Ascending aorta (tissue), 2 donors: ENCODE measurements at places on chromosomes 7 and 10.

DNA sequence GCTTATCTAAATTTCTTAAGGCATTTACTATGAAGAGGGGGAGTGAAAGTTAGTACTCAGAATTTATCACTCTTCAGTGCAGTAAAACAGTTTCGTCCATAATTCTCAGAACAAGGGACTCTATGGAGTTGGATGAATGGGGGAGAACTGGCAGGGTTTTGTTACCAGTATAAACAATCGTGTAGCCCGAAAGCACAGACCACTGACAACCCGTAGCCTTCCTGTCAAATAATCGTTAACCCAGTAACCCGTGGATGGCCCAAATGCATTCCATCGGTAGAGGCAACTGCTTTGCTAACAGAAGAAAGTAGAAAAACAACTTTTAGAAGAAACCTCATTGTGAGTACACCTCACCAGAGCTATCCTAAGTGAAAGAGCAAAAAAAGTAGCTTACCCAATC is 583.9 kb downstream of the NXPH1 start:
- DNase-seq = no peak

GRCh38 chr7:95976369-95977060 is 204.2 kb downstream of the DYNC1I1 start:
- DNase-seq = no peak

DNA sequence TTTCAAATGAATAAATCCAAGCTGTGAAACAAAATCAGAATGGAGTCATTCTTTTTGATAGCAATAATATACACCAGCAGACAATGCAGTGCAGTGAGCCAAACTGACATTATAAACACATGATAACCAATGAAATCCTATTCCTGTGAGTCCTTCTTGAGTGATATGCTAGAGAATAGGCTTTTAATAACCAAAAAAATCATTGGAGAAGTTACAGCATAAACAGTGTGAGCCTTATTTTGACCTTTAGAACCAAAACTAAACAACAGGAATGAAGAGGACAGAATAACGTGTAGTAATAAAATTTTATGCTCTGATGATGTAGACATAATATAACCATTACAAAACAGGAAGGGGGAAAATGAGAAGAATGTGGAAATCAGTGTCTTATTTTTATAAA is 8.7 kb downstream of the HUS1 start:
- DNase-seq = no peak

DNA sequence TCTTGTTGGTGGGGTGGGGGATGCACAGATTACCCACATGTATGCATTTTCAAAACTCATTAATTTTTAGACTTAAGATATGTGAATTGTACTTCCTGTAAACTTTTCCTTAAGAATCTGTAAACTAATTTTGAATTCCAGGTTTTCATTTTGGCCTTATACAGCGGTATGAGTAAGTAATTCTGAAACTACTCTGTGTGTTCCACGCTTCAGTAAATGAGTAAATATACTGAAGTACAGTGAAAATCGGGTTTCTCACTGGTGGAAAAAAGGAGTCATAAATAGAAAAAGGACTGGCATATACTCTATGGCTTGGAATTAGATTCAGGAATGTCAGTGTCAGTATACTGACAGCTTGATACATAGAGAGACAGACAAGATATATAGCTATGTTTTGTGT is 72.8 kb downstream of the CTTNBP2 start:
- DNase-seq = no peak

DNA sequence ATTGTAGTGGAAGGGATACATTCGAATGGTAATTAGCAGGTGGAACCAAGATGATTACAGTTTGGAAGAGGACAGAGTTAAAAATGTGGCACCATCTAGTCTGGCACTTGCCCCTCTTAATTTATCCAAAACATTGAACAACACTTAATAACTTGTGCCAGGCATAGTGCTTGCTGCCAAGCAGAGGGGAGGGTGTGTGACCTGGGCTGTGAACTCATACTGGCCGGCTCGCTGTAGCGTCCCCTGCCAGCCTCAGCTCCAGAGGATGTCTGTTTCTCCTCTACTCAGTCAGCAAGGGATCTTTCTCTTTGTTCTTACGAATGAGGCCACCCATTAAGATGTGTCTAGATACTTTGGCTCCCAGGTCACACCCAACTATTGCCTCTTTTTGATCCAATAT is 179.4 kb upstream of the INHBA start:
- no peak for DNase-seq

- DNase-seq = no peak
Measured at GRCh38 chr7:93636276-93636675, 61.8 kb upstream of the CALCR start.

DNA sequence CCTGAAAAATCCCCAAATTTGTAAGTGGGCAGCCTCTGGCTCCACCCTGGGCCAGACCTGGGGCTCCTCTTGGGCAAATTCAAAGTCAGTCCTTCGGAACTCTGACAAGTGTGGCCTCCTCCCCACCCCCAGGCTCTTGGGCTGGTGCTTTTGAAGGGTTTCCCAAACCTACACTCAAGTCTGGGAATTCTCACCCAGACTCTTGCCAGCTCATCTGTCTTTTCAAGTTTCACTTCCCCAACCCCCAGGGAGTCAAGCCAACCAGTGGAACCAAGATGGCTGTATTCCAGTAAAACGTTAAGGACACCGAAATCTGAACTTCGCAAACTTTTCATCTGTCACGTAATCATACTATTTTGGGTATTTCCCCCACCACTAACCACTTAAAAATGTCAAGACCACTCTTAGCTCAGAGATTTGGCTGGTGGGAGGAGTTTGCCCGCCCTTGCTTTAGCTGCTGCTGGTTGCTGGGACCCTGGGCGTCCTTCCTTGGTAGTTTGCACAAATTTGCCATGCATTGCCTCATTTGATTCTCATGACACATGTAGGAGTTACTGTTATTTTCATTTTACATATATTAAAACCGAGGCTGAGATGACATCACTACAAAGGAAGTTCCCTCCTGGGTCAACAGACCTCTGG is 1.7 kb upstream of the MYO1G start:
- DNase-seq = no peak

DNA sequence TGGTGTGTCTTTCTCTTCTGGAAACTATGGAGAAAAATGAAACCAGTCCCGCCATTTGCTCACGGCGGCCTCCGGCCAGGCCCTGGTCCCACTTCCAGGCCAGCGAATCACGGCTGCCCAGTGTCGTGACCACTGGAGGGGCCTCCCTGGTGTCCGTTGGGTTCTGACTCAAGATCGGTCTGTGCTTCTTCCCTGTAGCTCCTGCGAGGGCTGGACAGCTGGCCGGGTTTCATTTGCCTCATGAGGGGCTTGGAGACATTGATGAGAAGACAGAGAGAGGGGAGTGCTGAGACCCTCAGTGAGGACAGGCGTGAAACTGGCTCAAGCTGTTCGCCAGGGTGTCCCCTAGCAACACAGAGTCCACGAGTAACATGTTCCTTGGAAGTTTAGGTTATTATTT is 108.6 kb downstream of the ADARB2 start:
- no peak for DNase-seq

DNA sequence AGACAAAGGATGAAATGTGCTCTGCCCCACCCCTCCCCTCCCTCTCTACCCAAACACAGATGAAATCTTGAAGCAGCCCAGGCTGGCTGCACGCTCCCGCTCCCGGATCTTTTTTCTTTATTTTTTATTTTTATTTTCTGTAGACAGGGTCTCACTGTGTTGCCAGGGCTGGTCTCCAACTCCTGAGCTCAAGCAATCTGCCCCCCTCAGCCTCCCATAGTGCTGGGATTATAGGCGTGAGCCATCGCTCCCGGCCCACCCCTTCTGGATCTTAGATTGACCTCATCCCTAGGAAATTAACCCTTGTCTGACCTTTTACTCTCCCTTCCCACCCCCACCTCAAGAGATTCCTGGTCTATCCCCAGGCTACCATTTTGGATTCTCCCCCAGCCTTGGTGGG is 14.3 kb downstream of the TACR2 start:
- DNase-seq = no peak

GRCh38 chr7:105738133-105738532 is 138.3 kb downstream of the ATXN7L1 start:
- DNase-seq = no peak

GRCh38 chr10:114552050-114552449 is 106.0 kb downstream of the ABLIM1 start:
- DNase-seq = no peak

GRCh38 chr7:133706016-133706415 is 421.1 kb upstream of the LRGUK start:
- DNase-seq = no peak

DNA sequence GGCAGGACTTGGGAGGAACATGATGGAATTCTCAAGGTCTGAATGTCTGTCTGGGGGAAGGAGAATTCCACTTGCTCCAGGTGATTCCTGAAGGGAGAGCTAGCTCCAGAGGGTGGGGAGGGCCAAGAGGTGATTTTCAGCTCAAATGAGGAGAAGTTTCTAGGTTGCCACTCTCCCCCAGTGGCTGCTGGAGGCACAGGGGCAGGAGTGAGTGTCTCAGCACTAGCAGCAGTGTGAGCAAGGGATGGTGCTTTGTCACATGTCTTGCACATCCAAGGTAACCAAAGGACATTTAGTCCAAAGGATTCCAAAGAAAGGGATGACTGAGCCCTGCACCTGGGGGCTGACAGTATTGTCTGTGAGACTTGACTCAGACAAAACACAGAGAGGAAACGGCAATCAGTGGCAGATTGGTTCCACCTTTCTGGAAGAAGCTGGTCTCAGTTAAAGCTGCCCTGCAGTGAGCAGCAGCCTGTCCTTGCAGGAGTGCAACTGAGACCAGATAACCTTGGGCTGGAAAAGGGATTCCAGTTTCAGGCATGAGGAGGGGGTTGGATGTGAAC is 51.2 kb upstream of the PCBD1 start:
- DNase-seq = no peak

DNA sequence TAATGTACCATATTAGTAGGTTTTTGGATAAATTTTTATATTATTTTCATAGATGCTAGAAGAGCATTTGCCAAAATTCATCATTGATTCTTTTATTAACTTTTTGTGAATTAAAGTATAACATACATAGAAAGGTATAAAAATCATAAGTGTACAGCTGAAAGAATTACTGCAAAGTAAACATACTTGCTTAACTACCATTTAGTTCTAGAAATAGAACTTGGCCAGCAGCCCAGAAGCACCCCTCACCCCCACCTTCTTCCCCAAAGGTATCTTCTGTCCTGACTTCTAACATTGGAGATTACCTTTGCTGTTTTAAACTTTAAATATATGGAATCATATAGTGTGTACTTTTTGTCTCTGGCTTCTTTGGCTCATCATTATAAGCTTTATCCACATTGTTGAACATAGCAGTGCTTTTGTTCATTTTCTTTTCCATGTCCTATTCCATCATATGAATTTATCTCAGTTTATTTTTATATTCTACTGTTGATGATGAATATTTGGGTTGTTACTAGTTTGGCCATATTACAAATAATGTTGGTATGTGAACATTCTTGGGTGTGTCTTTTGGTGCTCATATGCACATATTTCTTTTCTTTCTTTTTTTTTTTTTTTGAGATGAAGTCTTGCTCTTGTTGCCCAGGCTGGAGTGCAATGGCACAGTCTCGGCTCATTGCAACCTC is 142.8 kb downstream of the ADK start:
- no peak for DNase-seq

DNA sequence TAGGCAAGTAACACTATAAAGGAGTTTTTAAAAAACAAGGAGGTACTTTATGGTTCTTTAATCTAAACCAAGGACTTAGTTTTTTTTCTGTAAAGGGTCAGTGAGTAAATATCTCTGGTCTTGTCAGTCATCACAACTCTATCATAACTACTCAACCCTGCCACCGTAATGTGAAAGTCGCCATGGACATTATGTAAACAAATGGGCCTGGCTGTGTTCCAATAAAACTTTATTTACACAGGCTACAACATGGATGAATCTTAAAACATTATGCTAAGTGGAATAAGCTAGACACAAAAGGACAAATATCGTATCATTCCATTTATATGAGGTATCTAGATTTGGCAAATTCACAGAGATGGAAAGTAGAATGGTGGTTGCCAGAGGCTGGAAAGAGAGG is 60.8 kb upstream of the SP4 start:
- no peak for DNase-seq

DNA sequence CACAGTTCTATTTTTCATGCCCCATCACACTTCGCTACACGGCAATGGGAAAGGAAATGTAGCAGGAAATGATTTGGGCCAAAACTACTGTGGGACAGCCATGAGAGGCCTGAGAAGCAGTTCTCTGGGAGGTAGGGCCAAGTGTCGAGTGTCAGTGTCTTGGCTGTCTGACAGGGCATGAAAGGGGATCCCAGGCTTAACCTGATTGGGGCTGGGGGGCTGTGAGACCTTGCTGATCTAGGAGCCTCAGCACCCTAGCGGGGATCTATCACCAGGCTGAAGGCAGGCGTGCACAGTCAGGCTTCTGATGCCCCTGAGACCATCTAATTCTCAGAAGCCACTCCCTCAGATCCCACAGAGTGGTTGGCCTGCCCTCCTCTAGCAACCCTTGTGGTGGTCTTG is 58.2 kb upstream of the SLC25A13 start:
- no peak for DNase-seq
